ENCODE measurements at places on chromosomes 3 and 15.
A peak's percentile ranks its signal among the peaks of the same experiment; 100 is the strongest.

- DNase-seq, result no peak
These were observed 40.8 kb downstream of the CHST14 start for GRCh38 chr15:40511472-40512133.

DNA sequence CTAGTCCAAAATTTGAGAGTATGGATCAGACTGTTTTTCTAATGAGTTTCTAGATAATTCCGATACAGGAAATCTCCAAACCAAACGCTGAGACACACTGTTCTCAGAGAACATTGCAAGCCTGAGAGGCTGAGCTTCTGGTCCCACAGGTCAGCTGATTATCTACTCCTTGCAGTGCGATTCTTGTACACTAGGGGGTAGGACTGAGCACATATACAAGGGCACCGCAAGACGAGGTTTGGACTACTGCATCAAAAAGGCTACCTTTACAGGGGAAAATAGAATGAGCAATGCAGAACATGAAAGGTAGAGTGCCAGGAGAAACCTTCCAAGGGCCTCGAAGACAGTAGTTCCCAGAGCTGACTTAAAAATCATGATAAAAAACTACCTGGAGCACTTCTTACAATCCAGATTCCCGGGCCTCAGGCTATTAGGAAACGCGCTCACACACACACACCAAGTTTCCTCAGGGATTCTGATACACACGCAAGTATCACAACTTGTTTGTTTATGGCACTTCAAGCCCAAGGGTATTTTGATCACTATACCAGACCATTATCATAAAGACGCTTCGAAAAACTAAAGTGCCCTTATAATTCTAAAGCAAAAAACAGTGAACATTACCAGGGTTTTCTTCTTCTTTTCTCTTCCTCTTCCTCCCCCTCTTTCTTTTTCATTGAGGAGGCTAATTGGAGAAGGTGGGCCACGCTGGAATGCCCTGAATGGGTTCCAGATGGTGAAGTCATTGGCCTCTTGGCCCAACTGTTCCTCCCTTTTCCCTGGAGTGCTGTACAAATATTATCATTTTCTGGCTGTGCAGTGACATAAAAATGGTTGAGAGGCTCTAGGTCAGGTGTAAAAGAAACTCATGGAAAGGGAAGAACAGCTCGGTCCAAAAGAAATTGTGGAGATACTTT, 61.8 kb downstream of the SLC12A8 start:
- peak; percentile 46 for DNase-seq

GRCh38 chr3:108171106-108171505, 51.1 kb downstream of the IFT57 start:
- no peak for DNase-seq

- DNase-seq, result peak; percentile 60
These were observed 328.4 kb upstream of the DPH6 start for GRCh38 chr15:35874260-35874905.

DNA sequence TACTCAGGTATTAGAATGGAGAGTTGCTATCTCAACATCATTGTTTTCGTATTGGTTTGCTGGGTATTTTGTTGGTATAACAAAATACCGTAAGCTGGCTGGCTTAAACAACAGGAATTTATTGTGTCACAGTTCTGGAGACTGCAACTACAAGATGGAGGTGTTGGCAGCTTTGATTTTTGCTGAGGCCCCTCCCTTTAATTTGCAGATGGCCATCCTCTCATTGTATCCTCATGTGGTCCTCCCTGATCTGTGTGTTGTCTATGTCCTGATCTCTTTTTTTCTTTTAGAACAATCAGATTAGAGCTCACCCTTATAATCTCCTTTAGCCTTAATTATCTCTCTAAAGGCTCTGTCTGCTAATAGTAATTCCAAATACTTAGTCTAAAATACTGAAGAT, 299.8 kb upstream of the GOLIM4 start:
- DNase-seq, result no peak

- peak; percentile 76 for DNase-seq
These were observed 62.9 kb upstream of the NR2E3 start for GRCh38 chr15:71747128-71748083.

GRCh38 chr3:33096093-33096868, 665 bp downstream of the GLB1 start:
- peak; percentile 30 for DNase-seq

- peak; percentile 60 for DNase-seq
These were observed 136.0 kb upstream of the RAP2B start for GRCh38 chr3:153026026-153026425.

GRCh38 chr3:182261041-182261440, 532.3 kb upstream of the ATP11B start:
- no peak for DNase-seq

DNA sequence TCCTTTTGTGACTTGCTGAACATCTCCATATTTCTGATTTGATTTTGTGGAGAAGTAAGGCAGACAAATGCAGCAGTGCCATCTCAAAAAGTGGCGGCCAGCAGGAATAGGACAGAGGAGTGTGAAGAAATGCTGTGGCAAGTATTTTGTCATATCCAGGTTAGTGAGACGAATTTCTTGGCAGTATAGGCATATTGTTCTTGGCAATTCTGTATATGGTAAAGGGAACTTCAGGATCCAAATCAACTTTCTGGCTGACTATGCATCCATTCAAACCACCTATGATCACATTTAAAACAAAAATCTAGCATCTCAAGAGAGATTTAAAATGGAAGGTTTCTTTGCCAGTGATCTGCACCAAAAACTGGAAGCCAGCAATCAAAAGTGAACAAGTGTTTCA, 228.0 kb downstream of the DTWD1 start:
- DNase-seq, result no peak

DNA sequence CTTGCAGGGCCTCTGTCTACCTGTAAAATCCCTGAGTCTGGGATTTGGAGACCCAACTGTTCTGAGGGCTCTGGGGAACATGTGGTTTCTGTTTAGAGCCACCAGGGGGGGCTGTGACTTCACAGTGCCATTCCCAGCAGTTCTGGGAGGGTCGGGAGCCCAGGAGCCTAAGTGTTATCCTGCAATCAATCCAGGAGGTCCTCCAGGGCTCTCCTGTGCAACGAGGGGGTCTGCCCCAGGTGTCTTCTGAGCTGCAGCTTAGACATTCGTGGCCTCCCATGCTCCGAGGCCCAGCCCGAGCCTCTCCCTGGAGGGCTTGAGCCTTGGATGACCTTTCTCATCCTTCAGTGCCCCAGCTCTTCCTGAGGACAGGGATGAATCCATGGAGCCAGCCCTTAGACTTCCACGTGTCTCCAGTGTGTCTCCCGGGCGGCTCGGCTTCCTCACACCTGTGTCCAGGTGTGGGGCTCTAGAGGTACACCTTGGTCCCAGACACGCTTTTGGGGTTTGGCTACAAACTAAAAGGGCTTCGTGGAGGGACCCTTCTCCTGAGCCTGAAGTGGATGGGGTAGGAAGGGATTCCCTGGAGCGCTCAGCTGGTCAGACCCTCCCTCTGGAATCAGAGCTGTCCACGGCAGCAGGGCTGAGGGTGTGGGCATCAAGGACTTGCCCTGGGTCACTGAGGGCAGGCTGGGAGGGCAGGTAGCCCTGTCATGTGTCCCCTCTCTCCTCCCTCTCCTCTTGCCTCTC, 20.3 kb upstream of the ABTB1 start:
- peak; percentile 58 for DNase-seq

GRCh38 chr15:43126356-43126755, 7.0 kb upstream of the TMEM62 start:
- DNase-seq, result no peak

DNA sequence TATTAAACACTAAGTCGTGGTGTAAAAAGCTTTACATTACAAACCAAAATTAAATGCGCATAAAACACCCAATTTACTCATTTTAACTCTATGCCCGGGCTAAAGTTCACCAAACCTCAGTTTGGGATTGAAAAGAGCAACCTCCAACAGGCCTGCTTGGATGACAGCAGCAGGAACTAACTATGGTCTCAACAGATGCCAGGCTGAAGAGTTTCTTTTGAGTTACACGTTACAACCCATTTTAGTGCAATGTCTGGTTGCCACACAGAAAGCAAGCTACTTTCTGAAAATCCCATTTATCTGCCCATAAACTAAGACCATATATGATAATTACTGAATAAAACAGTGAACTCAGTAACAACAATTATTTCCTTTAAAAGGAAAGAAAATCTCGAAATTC, 2.2 kb downstream of the SATB1 start:
- no peak for DNase-seq

DNA sequence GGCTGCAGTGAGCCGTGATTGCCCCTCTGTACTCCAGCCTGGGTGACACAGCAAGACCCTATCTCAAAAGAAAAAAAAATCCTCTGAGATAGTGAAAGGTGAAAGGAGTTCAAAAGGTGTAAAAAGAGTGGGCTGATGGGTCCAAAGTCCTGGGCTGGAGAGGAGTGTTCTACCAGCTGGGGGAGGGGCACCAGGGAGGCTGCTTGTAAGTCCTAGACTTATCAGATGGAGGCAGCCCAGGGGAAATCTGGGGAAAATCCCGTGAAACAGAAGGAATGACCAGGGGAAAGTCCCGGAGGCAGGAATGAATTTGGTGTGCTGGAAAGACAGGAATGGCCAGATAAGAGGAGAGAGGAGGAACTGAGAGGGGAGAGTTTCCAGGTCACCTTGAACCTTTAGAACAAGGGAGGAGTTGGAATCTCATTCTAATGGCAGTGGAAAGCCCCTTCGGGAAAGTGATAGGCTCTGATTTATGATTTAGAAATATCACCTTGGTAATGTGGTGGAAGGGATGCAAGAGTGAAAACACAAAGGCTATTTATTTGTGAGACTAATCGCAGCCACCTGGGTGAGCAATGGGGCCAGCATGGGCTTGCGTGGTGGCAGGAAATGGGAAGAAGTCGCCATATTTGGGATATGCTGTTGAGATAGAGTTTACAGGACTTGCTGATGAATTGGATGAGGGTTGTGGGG, 23.4 kb upstream of the PPP4R2 start:
- no peak for DNase-seq

DNA sequence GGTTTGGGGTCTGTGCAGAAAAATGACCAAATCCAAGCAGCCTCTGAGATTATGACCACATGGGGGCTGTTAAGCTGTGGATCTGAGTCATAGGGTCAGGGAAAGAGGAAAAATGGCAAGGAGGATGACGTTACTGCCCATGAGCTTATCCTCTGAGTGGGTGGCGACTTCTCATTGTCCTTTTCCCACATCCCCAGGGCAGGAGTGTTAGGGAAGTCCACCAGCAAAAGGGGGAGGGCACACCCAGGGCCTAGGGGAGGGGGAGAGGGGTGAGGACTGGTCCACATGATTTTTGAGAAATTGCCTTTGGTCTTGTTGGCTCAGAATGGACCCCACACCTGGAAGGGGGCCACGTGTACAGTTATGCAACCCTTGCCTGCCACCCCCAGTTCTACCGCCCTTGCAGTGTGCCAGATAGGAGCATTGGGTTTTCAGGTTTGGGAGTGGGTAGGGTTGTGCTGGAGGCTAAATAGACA, 2.6 kb downstream of the CD276 start:
- peak; percentile 85 for DNase-seq

DNA sequence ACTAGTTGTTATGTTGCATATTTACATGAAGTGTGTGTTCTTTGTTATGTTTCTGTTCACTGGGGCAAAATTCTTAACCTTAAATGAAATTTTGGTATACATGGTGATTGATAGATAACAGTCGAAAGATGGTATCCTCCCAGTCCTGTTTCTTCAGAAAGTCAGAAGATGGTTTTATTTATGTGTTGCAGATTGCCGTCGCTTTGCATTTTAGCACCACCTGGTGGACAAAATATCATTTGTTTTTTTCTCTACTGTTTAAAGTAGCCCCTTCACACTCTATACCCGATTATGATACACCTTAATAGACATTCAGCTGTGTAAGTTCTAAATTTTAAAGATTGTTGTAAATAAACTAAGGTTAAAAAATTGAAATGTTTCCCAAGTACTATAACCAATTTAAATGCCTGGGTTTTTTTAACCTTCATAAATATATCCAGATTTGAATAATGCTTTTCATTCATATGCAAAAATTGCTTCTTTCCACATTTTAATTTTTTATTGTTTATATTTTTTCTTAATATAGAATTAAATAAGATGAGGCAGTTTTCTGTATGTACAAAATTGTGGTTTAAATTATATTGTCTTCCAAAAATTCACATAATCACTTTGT, 152.2 kb downstream of the ALCAM start:
- DNase-seq, result peak; percentile 61

DNA sequence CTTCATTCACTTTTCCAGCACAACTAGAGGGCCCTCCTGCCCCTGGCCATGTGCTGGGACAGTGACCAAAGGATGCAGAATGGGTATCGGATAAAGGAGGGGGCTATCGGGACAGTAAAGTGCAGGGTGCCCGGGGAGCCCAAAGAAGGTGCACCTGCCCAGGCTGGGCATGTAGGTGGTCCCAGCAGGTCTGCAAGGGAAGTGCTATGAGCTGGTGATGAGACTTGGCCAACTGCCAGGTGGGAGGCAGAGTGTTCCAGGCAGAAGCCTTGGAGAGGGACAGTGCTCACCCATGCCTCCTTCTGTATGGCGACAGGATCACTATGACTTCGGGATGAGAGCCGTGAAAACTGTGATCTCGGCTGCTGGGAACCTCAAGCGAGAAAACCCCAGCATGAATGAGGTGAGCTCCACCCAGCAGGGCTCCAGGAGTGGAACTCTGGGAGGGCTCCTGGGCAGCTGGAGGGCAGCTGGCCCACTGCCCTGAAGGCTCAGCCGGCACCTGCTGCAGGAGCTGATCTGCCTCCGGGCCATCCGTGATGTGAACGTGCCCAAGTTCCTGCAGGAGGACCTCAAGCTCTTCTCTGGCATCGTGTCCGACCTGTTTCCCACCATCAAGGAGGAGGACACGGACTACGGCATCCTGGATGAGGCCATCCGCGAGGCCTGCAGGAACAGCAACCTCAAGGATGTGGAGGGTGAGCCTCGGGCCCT, 48.4 kb downstream of the DNAH1 start:
- no peak for DNase-seq

GRCh38 chr3:76859596-76859995, 180.3 kb upstream of the ROBO2 start:
- no peak for DNase-seq
